ENCODE measurements at places on chromosomes 16 and 17. TPM values are rescaled to one million over a fixed set of nuclear protein-coding genes. Genes with fewer than 3 reads are reported as not detected.

Gene TANGO6
- 14.6 TPM for total RNA-seq

Gene CNTNAP1
- 1.5 TPM for total RNA-seq

Gene KRTAP9-8
- not detected for total RNA-seq

Gene GPR179
- 0.09 TPM for total RNA-seq

- no peak for DNase-seq
Observed at GRCh38 chr17:6464446-6465041, 20.3 kb downstream of the PIMREG start.

DNA sequence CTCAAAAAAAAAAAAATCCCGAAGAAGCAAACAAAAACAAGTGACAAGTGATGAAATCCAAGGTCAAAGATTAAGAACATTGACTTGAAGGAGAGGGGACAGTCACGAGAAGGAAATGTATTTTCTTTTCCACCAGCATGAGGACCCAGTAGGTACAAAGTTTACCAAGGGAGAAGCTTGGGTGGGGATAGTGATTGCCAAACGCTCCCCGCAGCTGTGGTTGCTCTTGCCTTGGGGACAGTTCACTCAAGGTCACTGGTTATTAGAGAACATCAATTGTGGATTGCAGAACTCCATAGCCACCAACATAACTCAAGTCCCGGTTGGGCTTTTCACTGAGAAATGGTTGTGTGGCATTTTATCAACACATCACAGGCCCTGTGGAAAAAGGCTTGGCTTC lies 27.0 kb downstream of the RSL1D1 start:
- DNase-seq = no peak

GRCh38 chr17:78299049-78299448 lies 60.8 kb downstream of the SOCS3 start:
- no peak for DNase-seq

GRCh38 chr17:64017381-64017980 lies 3.0 kb downstream of the ICAM2 start:
- DNase-seq = no peak

DNA sequence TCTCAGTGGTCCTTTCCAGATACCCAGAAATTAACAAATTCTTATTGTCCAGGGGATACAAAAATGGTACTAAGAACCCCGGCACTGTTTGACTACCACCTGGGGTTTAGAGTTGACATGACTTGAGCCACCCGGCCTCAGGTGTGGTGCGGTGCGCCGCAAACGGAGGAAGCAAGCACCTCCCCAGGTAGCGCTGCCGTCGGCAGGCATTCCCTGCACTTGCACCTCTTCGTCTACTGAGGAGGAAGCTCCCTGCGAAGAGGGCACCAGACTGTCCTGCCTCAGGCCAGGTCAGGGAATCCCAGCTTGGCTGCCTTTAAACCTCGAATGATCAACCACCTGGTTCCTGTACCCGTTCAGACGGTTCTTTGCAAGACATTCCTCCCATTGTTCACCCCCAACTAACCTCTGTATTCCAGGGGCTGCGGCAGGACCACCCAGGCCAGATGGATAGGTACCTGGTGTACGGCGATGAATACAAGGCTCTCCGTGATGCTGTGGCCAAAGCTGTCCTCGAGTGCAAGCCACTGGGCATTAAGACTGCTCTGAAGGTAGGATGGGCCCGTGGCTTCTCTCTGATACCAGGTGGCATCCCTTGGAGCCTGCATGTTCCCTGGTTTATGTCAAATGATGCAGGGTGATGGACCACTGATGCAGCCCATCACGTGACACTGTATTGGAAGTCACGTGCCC lies 40.8 kb upstream of the ENDOV start:
- no peak for DNase-seq

Measured in MCF 10A (cell line).